ENCODE measurements at places on chromosomes 11 and 22.

- no peak for DNase-seq
Measured at GRCh38 chr11:79404325-79404724, 36.5 kb downstream of the TENM4 start.

- DNase-seq, result no peak
Measured at GRCh38 chr22:42848941-42849550, 8.0 kb downstream of the ARFGAP3 start.

GRCh38 chr22:44358709-44359440, 46.1 kb upstream of the SHISAL1 start:
- no peak for DNase-seq

- DNase-seq, result no peak
Measured at GRCh38 chr11:1157341-1157644, 460 bp upstream of the MUC5AC start.

DNA sequence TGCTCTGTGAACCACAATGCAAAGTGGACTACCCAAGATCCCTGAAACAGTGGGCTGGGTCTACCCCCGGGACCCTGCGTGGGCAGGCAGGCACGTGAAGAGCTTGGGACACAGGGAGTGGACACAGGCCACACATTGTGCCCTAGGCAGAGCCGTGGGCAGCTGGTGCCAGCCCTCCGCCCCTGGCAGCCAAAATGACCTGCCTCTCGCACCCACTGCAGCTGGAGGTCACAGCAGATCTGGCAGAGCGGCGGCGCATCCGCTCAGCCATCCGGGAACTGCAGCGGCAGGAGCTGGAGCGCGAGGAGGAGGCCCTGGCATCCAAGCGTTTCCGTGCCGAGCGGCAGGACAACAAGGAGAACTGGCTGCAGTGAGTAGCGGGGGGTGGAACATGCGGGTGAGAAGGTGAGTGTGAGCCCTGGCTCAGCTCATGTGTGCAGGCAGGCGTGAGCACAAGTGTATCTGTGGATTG, 6.7 kb downstream of the SMTN start:
- DNase-seq, result no peak

All from LoVo (cell line).